Skeletal muscle cell (primary cell): ENCODE measurements at places on chromosomes 7 and 10.

- DNase-seq, result no peak
Observed at GRCh38 chr7:99033765-99034164, 110.1 kb downstream of the SMURF1 start.

DNA sequence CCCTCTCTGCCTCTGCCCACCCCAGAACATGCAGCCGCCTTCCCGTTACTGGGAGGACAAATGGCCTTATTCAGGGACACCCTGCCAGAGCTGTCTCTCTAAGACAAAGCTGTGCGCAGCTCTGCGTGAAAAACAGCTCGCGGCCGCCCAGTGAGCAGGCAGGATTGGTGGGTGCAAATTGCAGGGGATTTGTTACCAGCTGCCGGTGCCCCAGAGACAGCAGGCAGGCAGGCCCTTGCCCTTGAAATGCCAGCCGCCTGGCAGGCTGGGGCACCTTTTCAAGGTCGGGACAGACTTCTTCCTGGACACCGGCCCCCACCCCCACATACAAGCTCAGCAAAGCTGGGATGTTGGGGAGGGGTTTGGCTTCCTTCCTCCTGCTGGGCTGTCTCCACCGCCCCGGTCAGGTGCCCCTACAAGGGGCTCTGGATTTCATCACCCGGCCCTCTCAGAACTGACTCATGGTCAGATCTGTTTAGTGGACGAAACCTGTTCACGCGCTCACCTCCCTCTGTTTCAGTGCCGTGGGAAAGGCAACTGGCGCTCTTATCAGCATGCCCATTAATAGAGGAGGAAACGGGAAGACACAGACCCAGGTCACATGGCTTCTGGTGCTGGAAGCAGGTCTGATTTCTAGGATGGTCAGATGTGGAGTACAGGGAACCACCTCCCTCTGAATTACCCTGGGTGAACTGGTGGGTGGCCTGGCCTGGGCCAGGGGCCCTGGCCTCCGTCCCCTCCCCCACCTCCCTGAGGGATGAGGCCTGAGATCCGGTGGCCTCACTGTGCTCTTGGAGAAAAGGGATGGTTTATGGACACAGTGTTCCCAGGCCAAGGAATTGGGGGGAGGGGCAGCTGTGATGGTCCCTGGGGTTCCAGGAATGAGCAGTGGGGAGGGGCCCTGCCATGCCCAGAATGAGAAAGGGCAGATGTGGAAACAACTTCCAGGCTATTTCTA is 123.9 kb upstream of the PPIF start:
- DNase-seq, result peak; percentile 75

DNA sequence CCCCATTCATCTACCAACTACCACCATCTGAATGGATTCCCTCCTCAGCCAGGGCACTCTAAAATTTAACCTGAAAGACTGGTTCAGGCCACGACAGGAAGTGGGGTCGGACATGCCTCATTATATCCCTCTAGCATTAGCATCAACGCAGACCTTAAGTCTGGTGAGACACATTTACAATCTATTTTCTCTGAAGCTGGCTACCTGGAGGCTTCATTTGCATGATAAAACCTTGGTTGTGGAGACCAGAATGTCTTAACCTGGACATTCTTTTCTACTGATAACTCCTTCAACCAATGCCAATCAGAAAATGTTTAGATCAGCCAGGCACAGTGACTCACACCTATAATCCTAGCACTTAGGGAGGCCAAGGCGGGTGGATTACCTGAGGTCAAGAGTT is 42.3 kb downstream of the SVOPL start:
- no peak for DNase-seq

DNA sequence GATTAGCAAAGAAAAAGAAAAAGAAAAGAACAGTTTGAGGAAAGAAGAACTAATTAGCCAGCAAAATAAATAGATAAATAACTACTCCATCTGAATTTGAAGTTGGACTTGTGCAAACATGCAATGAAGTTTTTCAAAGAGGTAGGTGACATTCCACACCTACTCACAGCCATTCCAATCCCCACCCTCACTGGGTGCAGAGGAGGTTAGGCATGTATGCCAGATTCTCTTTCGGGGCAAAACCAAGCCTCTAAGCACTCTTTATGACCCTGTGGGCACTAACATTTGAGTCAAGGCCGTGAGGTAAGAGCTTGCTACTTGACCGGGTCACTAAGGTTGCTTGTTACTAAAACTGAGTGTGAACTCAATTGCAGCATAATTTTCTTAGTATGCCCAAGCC is 108.4 kb upstream of the SEMA3A start:
- DNase-seq, result no peak

DNA sequence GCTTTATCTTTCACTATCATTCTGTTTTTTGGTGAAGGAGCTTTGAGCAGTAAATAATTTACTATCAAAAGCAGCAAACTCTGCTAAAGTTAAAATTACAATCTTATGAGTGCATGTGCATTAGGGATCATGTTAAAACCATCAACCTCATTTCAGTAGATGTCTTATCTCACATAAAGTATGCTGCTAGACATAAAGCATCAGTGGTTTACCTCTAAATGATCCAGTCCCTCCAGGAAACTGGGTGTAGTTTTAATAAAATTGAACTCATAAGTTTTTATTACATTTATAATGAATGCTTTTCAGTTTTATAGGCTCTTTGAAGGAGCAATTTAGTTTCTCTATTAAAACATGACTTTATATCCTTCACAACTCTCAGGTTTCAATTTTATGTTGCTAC is 108.7 kb downstream of the LRRN3 start:
- DNase-seq, result no peak

DNA sequence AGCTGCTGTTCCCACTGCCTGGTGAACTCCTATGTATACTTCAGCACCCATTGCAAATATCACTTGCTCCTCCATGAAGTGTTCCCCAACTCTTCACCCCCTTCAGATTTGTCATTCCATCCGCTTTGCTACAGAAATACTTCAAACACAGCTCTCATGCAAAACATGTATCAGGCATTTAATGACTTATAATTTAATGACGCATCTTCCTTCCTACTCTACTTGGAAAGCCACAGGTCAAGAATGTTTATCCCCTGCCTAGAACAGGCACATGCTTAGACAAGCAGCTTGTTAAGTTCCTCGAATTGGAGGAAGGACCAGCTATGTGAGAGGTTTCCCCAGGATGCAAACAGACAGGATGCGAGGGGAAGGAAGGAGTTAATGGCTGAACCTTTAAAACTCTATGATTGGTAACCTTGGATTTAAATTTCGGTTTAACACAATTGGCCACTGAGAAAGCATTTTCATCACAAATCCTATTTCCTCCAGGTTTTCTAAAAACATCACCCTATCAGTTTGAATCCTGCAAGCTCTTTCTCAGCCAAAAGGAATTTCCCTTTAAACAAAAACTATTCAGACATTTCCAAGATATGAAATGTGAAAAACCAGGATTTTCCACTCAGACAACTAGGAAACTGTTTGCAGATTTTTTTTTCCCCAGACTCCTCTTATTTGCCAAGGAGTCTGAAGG is 11.5 kb downstream of the CREB3L2 start:
- peak; percentile 90 for DNase-seq

DNA sequence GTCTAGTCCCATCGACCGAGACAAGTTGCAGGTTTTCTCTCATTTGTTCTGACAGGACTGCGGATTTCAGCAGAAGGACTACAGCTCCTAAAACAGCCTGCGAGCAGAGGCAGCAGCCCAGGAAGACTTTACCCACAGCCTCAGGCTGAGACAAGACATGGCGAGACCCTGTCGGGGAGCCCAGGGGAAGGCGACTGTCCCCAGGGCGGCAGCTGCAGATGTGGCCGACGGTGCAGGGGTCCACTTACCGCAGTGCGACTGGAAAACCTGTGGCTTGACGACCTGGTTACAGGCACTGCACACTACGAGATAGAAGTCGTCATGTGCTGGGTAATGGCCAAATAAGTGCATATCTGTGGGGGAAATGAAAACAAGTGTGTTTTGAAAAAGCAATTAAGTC is 88.0 kb downstream of the ATXN7L1 start:
- DNase-seq, result no peak

DNA sequence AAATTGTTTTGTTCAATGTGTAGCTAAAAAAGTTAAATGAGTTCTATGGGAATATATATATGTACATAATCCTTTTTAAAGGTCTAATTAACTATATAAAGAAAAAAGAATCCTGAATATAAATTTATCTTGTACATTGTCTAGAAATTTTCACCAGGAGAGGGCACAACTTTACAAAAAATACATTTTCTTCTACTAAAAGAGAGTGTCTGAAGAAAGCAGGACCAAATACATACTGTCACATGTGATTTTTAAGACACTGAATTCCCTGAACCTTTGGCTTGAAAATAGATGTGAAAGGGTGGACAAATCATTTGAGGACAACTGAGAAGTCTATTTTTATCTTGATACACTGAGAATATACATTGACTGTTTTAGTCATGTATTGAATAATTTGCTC is 204.3 kb downstream of the DGKB start:
- no peak for DNase-seq

DNA sequence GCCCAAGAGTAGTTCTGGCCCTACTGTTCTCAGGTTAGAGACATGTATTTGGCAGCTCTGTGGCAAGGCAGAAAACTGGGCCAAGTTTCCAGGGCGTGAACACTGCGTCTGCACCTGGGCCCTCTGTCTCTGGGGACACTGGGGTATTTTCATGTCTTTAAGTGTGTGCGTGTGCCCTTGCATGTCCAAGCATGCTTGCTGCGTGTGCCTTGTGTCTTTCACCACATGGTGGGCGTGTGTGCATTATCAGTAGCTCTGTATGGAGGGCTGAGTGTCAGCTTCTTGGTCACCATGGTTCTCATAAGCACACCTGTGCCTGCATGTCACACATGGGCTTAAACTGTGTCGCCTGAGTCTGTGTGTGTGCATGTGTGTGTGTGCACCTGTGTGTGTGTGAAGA is 69.3 kb downstream of the HIPK2 start:
- no peak for DNase-seq

- no peak for DNase-seq
Observed at GRCh38 chr7:136655414-136655813, 213.0 kb upstream of the CHRM2 start.

- peak; percentile 87 for DNase-seq
Observed at GRCh38 chr10:16904639-16905061, 87.4 kb upstream of the RSU1 start.

DNA sequence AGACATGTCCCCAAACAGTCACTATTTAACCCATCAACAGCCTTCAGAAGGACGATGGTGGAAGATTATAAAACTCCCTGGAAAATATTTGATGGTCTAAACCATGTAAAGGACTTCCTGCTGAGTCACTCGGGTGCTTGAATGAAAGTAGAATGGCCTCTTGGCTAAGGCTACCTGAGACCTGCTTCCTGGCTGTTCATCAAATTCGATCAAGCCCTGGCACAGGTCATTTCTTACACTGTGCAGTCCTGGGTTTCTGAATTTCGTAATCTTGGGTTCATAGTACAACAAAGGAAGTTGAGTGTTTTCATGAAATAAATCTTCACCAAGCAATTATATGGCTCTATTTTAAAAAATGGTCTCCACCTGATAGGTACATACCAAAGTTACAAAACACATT is 260.3 kb upstream of the RNF32 start:
- DNase-seq, result no peak

GRCh38 chr7:2950578-2950977 is 93.1 kb downstream of the CARD11 start:
- DNase-seq, result no peak

DNA sequence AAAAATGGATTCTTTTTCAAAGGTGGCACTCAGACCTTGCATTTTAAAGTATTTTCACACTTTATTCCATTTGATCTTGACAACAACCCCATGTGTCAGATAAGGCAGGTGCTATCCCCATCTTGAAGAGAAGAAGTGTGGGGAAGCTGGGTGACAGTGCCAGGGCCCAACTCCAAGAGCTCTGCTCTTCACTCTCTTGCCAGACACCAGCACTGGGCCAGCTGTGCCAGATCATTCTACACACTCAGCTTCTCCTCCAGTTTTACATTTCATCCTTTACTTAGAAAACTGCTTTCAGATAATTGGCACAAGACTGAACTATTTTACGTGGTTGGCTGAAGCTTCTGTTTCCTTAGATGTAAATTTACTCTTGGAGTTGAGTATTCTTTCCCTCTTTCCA is 64.4 kb downstream of the ENO4 start:
- DNase-seq, result no peak

GRCh38 chr10:3635211-3635671 is 149.8 kb downstream of the KLF6 start:
- DNase-seq, result no peak

DNA sequence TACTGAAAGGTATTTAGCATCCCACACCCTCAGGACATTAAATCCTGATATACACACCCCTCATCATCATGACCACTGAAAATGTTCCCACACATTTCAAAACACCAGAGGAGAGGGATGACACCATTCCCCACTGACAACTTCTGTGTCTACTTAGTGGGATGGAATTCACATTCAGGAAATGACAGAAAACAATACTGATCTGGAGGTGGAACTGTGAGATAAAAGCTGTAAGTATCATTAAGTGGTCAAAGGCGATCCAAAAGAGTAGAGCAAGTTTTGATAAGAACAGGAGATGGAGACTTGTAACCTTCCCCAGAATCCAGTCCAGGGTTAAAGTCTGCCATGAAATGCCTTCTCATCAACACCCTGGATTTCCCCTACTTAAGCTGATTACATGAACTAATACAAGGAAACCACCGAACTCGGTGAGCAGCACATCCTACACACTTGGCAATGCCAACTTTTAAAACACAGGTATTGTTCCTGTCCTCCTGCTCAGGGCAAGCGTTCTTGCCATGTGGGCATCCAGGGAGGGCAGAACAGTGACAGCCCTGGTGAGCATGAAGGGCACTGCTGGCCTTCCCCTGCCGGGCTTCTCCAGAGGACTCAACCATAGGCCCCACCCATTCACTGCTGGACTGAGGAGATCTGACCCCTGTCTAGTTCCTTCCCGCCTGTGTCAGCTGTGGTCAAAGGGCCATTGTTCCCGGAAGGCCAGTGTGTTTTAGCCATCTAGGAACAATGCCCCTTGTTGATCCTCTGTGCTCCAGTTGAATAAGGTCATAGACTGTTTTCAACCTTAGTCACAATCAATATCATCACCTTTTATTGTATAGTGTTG is 85.0 kb downstream of the SGMS1 start:
- DNase-seq, result no peak

DNA sequence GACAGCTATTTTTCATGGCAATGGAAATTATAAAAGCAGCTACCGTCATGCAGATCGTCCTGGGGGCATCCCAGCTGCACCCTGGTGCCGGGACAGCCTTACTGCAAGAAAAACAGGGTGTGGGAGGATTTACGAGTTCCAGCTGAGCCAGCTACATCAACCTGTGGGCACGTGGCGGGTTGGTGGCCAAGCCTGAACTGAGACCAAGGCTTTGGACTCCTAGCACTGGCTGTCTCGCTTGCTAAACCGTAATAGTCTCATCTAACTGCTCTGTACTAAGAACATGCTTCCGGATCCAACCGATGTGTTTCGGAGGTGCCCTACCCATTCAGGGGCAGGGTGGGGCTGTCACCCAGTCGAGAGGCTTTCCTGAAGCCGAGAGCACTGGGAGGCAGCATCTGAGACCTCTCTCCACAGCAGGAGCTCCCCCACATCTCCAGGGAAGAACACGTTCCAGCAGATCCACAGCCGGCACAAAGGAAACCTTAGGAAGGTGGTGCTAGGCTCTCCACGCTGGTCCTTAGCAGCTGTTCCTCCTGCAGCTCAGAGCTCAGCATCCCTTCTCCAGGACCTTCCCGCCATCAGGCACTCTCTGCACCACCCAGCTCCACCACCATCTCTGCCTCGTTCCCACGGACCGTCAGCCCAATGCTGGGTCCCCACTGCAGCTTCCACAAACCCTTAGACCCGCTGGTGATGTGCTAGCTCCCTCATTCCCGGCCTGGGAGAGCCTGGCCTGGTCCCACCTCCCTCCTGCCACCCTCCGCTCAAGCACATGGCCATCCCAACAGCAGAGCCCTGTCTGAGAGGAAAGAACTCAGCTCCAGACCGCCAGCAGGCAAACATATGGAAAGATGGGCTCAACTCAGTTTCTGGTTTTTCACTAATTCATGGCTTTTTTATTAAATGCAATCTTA is 158.5 kb downstream of the PTPRN2 start:
- no peak for DNase-seq
